ENCODE measurements at places on chromosomes 3 and 15.

DNA sequence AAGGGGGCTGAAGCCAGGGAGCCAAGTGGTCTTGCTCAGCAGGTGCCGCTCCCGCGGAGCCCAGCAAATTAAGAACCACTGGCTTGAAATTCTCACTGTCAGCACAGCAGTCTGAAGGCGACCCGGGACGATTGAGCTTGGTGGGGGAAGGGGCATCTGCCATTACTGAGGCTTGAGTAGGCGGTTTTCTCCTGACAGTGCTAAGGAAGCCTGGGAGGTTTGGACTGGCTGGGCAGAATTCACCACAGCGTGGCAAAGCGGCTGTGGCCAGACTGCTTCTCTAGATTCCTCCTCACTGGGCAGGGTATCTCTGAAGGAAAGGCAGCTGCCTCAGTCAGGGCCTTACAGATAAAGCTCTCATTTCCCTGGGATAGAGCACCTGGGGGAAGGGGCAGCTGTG, 57.0 kb upstream of the GPR149 start:
- no peak for DNase-seq

GRCh38 chr3:170021083-170021482, 16.7 kb upstream of the GPR160 start:
- no peak for DNase-seq

- no peak for DNase-seq
These were observed 55.8 kb upstream of the FAM98B start for GRCh38 chr15:38398134-38398533.

- DNase-seq, result no peak
These were observed 34.4 kb upstream of the MYO5C start for GRCh38 chr15:52329987-52330386.

DNA sequence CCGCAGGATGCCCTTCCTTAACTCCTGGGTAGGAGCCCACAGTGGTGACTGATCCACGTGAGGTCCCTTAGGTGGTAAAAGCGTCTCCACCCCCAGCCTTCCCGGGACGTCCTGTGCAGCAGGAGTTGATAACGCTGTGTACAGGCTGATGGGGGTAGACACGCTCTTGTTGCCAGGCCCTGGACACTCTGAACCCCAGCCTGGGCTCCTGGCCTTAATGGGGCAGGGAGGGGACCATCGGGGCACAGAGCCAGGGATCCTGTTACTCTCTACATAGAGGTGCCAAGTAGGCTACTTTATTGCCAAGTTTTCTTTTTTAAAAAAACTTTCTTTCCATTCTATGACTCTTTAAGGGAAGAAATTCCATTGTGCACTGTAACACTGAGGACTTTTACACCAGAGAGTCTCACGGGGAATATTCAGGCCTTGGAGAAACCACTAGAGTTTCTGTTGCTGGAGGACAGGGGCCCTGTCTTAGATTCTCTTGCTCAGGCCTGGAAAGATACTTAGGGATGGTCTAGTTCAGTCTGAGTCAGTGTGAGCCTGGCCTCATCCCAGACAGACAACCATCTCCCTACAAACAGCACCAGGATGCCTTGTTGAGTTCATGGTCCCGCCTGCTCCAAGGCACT, 104.3 kb upstream of the RNU6-1 start:
- DNase-seq, result no peak

DNA sequence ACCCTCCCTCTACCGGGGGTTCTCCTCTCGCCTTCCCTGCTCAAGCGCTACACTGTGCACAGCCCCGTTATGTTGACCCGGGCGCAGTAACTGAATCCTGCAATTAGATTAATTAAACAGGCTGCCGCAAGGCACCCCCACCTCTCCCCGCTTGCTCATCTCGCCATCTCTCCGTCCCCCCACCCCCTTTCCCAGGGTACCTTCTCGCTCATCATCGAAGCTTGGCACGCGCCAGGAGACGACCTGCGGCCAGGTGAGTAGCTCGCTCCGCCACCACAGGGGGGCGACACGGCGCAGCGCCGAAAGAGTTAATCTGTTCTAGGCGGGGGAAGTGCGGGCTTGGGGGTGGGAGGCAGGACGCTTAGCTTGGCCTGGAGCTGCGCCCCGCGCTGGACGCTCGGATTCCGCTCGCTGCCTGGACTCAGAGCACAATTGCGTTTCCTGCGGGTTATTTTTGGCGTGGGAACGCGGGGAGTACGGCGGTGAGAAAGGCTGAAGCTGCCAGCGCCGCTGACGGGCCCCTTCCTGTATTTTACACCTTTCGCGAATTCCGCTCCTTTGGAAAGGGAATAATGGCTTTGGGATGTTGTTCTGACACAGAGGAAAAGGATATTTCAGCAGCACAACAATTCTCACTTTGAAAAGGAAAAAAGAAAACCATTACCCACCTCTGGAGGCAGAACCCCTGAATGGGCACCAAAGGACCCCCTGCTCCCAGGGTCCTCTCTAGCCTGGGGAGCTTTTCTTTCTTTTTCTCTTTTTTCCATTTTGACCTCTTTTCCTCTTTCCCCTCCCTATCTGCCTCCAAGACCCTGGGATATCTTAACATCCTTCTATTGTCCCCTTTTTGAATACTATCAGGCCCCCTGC, 1.5 kb downstream of the DLL4 start:
- DNase-seq, result no peak

DNA sequence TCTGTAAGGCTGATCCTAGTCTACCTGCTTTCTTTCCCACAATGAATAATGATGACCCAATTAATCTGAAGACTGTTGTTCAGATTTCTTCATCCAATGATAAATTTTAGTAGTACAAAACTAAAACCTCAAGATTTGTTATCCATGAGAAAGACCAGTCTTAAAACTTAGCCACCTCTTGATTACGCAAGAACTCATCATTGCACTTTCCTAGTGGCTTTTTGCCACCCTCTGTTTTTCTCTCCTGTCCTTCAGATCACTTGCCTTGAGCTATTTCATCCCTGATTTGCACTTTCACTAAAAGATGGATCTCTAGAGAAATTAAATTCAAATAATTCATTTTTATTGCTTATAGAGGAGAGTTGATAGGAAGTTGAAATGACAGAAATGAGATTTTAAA, 142.7 kb upstream of the RBMS3 start:
- no peak for DNase-seq

GRCh38 chr3:45409921-45410320, 21.5 kb downstream of the LARS2 start:
- no peak for DNase-seq

DNA sequence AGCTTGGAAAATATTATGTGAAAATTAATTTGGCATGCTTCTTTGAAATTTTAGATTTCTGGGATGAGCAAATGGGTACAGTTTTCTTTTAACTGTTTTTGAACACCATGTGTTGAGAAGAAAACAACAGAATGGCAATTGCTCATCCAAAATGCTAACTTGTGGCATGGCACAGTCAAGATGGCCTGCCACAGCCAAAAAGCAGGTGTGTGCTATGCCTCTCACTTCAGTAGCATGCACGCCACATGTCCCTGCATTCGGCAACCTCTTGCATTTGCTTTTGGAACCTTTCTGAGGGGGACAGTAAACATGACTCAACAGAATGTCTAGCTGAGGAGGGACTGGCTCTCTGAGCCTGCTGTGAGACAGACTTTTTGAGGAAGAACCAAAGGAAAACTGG, 138.5 kb downstream of the TIGIT start:
- DNase-seq, result no peak

DNA sequence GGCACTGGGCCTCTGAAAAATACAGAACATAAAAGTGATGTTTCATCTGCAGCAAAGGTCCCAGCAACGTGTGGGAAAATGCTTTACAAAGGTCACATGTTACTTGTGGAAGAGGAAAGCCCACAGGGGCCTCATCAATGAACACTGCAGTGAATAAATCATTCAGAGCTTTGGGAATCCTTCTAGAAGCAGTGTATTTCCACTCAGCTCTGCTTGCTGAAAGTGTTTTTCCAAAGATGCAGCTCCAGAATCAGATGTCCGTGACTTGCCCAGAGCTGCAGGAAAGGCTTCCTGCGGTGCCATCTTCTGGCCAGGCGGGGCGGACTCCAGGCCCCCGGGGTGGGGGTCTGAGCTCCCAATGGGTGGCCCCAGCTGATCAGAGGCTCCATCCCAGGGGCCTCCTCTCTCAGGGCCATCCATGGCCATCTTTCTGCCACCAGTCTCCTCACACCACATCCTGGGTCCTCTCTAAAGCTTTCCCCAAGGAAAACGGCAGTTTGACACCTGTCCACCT, 81.5 kb downstream of the C3orf70 start:
- DNase-seq, result no peak

DNA sequence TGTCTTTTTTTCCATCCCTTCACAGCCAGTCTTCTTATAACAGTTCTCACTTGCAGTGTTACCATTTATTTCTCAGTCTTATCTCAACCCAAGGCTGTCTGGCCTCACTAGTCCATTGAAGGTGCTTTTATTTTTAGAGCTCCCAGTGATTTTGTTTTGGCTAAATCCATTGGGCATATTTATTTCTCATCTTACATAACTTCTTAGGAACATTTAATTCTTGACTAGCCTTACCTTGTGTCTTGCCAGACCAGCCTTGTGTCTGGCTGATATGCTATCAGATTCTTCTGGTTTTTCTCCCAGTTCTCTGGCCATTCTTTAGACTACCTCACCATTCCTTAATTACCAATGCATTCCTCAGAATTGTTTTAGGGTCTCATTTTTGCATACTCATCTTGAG, 42.3 kb upstream of the TUSC7 start:
- no peak for DNase-seq

GRCh38 chr3:73786321-73786807, 161.6 kb upstream of the PDZRN3 start:
- no peak for DNase-seq

- no peak for DNase-seq
These were observed 138.3 kb downstream of the PTPRG start for GRCh38 chr3:61699622-61700021.

GRCh38 chr3:152083135-152083534, 185.6 kb upstream of the MBNL1 start:
- DNase-seq, result no peak

DNA sequence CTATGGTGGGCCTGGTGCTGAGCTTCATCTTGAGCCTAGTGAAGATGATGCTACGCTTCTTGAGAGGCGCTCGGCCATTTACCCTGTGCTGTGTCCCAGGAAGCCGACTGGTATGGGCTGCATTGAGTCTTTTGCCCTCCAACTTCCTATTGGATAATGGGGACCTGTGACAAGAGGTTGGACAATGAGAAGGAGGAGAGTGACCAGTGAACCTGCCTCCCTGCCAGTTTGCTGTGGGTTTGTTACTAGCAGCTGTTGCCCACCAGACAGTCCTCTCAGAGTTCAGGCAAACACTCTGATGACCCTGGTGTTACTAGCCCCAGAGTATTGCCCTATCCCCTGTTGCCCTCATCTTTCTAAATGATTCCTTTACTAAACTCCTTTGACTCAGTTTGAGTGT, 99.6 kb upstream of the PFN2 start:
- no peak for DNase-seq

GRCh38 chr15:24945711-24946110, 9.1 kb upstream of the SNRPN start:
- no peak for DNase-seq

- DNase-seq, result no peak
These were observed 83.4 kb upstream of the POU1F1 start for GRCh38 chr3:87359826-87360225.

GRCh38 chr3:154364849-154365248, 40.6 kb upstream of the DHX36 start:
- DNase-seq, result no peak

- DNase-seq, result no peak
These were observed 53.2 kb downstream of the LIPC start for GRCh38 chr15:58484791-58485600.
